Stimulated activated CD8-positive, alpha-beta memory T cell treated with anti-CD3 and anti-CD28 coated beads, Interleukin-4, amount 100 ng/mL, for 1 hour (primary cell): ENCODE measurements at places on chromosomes 1 and 21.

DNA sequence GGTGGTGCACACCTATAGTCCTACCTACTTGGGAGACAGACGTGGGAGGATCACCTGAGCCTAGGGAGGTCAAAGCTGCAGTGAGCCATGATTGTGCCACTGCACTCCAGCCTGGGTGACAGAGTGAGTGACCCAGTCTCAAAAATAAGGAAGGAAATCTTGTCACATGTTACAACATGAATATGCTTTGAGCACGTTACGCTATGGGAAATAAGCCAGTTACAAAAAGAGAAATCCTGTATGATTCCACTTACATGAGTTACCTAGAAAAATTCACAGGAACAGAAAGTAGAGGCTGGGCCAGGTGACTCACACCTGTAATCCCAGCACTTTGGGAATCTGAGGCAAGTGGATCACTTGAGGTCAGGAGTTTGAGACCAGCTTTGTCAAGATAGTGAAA lies 6.7 kb upstream of the PADI6 start:
- DNase-seq: no peak

GRCh38 chr1:33276573-33277298 lies 20.4 kb downstream of the ZNF362 start:
- no peak for DNase-seq

DNA sequence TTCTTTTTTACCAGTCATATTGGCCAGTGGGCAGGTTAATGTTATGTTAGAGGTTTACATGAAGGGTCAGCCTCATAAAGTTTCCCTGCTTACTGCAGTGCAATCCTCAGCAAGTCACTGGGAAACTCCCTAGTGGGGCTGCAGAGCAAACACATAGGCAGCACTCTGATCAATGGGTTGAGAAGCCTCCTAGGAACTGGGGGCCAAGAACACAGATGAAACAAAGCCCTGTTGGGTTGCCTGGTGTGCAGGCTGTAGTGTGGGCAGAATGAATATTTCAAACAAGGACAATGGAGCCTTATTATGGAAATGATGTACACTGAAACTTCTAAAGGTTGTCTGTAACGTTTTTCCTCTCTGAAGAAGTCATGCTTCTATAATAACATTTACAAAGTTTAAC lies 431.6 kb upstream of the PTBP2 start:
- DNase-seq: no peak

- no peak for DNase-seq
Observed at GRCh38 chr21:26553898-26554297, 19.2 kb downstream of the CYYR1 start.

DNA sequence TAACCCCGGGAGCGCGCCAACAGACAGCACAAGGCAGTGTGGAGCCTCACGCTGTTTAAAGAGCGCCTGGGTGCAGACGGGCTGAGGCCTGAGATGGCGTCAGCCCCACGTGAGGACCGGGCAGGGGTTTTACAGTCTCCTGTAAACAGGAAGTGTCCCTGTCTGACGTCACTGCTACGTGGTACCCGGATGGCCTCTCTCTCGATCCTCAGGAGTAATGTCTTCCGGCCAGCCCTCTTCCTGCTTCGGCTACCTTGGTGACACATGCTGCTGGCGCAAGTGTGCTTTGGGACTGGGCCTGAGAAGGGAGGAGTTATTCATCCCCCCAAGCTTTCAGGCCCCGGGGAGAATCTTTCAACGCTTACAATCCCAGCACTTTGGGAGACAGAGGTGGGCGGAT lies 41.2 kb downstream of the CNST start:
- no peak for DNase-seq

GRCh38 chr1:7677815-7678214 lies 93.3 kb upstream of the VAMP3 start:
- no peak for DNase-seq

DNA sequence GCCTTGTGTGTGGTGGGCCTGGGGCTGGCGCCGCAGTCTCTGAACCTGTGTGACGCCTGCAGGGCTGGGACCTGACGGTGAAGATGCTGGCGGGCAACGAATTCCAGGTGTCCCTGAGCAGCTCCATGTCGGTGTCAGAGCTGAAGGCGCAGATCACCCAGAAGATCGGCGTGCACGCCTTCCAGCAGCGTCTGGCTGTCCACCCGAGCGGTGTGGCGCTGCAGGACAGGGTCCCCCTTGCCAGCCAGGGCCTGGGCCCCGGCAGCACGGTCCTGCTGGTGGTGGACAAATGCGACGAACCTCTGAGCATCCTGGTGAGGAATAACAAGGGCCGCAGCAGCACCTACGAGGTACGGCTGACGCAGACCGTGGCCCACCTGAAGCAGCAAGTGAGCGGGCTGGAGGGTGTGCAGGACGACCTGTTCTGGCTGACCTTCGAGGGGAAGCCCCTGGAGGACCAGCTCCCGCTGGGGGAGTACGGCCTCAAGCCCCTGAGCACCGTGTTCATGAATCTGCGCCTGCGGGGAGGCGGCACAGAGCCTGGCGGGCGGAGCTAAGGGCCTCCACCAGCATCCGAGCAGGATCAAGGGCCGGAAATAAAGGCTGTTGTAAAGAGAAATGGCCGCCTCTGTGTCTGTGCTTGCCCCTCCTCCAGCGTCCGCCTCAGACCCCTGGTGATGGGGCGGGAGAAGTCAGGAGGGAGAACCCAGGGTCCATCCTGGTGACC lies 788 bp downstream of the ISG15 start:
- no peak for DNase-seq

GRCh38 chr21:34166468-34166867 lies 93.1 kb downstream of the MRPS6 start:
- no peak for DNase-seq

GRCh38 chr1:169478094-169478672 lies 7.6 kb downstream of the SLC19A2 start:
- DNase-seq: no peak

DNA sequence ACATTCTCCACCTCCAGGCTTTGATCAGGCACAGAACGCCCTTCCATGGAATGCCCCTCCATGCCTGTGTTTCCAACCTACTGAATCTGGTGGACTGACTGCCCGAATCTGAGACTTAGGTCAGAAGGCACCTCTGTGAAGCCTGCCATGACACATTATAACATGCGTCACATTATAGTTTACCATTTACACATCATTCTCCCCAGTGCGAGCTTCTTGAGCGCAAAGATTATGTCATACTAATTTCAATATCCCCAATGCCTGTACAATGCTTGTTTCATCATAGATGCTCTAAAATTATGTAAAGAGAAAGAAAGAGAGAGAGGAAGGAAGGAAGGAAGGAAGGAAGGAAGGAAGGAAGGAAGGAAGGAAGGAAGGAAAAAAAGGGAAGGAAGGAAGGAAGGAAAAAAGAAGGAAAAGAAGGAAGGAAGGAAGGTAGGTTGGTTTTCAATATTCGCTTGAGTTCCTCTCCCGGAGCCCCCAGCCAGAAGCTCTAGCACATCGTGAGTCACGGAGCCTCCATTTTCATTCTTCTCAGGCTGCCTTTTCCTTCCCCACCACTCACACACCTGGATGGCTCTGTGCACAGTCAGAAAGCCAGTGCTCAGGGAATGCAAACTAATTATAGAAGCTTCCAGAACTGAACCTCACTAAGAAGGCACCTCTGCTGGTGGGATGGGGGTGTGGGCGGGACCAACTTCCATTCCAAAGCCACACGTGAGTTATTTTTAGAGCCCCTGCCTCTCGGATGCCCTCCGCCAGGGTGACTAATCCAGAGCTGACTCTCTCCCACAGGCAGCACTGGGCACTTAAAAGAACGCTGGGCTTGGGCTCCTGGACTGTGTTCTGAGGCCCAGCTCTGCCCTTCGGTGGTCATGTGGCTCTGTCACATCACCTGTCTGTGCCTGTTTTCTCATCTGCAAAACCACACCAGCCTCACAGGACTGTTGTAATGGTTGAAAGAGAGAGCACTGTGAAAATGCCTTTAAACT lies 27.4 kb downstream of the LAMB3 start:
- DNase-seq: no peak

- DNase-seq: no peak
Observed at GRCh38 chr1:40395190-40396175, 22.0 kb downstream of the SMAP2 start.
